Activated B cell treated with CpG ODN at 0.5 μM for 24 hours (primary cell): ENCODE measurements at places on chromosomes 7 and 10.

GRCh38 chr7:25820432-25821040, 331.5 kb upstream of the NFE2L3 start:
- no peak for DNase-seq

- DNase-seq, result no peak
Observed at GRCh38 chr10:52210161-52210560, 103.9 kb upstream of the DKK1 start.

DNA sequence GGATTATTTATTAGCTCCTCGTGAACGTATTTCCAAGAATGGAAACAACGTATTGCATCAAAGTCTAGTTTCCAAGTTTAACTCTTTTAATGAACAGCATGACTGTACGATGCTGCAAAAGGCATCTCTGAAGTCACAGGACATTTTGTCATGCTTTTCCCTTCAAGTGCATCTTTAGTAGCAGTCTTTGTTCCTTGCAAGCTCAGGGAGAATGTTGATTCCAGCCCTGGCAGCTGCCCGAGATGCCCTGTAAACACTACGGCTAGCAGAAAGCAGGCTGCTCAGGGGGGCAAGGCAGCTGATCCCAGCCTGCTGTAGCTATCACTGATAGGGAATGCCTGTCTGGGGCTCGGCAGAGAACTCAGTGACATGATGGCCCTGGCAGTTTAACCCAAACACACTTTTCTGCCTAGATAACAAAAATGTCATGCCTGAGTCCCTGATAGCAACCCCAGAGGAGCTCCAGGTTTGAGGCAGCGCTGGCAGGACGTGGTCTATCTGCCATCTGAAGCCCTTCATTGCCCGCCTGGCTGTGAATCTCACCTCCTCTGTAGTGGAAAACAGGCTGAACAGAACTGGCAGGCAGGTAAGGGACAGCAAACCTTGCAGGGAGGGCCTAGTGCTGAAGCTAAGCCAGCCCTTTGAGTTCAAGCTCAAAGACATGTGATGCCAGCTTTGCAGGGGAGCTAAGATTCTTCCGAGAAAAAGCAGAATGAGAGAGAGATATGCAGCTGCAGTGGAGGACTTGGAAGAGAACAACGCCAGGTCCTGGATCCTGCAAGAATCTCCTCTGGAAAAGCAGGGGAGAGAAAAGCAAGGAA, 264.6 kb downstream of the SNX10 start:
- no peak for DNase-seq

GRCh38 chr7:11212816-11213215, 239.1 kb downstream of the PHF14 start:
- DNase-seq, result no peak

DNA sequence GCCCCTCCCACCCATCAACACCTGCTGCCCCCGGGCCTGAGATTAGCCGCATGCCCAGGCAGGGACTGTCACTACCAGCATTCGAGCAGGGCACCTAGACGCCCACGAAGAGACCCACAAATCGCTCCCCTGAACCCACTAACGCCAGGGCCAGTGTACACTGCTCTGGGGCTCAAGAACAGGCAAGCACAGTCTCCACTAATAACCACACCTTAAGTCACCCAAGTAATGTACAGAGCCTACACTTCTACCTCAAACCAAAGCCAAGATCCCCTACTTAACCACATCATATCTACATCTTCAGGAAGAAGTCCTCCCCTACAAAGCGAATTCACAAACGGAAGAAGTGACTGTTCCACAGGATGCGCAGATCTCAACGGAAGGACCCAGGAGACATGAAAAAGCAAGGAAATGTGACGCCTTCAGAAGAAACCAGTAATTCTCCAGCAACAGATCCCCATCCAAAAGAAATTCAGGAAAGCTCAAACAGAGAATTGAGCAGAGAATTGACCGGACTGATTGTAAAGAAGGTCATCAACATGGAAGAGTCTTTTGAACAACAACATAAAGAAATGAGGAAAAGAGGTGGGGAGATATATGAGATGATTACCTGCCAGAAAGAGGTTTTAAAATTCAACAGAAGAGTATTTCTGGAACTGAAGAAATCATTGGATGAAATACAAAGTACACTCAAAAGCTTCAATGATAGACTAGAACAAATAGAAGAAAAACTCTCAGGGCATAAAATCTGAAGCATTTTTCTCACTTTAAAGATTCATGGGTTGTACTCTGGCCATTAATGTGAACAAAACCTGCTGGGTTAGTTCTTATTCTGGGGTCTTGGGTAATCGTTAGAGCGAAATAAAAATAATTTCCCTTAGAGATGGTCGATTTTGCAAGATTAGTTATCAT, 20.9 kb downstream of the IFT22 start:
- no peak for DNase-seq

DNA sequence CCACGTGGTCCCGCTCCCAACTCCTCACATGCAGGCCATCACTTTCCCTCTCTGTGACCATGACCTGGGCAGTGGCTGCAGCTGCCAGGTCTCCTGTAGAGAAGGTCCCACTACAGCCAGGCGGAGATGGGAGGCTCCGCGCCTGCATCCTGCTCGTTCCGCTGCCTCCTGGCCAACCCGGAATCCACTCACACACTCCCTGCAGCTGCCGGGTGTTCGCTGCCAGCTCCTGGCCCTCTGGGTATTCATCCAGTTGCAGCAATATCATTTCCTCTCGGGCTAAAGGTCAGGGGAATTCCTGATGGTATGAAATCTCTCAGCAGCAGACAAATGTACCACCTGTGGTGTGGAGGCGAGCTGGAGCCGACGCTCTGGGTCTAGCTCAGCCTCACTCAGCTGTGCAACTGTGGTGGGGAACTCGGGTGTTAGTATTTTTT, 65.7 kb downstream of the TLL2 start:
- DNase-seq, result no peak

- peak; percentile 63 for DNase-seq
Observed at GRCh38 chr7:140062118-140062527, 628 bp downstream of the PARP12 start.

GRCh38 chr7:71016401-71016800, 115.5 kb upstream of the GALNT17 start:
- DNase-seq, result no peak

- DNase-seq, result no peak
Observed at GRCh38 chr10:49175587-49176309, 12.4 kb downstream of the TMEM273 start.
